BJ (cell line): ENCODE measurements at places on chromosomes 3 and 15.

DNA sequence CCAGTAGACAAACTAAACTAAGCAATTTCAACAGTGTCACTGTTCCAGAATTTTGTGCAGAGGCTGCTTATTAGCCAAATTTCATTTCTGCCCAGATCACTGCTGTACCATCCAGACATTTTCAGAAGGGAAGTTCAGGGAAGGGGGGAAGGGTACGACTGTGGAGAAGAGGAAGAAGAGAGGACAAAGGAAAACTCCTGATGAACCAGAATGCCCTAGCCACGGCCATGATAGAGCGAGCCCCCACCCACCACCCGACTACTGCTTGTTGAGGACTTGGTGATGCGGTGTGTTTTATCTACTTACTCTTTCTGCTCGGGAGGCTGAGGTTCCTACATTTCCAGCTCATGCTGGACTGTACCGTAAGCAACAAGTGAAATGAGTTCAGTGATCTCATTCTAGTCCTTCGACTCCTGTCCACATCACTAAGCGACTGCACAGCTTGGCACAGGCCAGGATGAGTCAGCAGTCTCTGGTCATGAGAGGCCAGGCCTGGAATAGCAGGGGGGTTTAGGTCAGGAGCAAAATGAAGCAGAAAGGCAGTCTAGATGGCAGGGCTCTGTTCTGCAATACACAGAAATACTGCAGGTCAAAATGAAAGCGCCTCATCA is 330.8 kb downstream of the TIGIT start:
- DNase-seq = peak; percentile 84

GRCh38 chr3:127233371-127233770 is 40.4 kb downstream of the PRR23E start:
- no peak for DNase-seq

GRCh38 chr3:181948286-181948685 is 236.6 kb downstream of the SOX2 start:
- DNase-seq = no peak

- no peak for DNase-seq
Observed at GRCh38 chr3:22939349-22939748, 263.8 kb upstream of the UBE2E2 start.

DNA sequence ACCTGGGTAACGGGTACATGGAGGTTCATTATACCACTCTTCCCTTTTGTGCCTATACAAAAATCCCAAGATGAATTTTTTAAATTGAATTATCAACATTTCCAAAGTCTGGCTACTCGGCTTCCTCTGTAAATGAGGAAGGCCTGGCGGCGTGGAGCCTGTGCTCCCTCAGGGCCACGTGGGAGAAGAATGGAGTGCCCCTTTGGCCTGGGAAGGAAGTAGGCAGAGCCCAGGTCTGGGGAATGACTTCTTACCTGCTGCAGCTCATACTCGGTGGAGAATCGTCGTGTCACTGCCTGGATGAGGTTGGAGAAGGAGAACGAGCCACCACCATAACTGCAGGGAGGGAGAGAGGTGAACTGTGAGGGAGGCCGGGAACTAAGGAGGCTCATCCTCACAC is 14.1 kb downstream of the MESP2 start:
- DNase-seq = no peak
